Smooth muscle cell of bladder (primary cell): ENCODE measurements at places on chromosomes 5 and 9. TPM values are rescaled to one million over a fixed set of nuclear protein-coding genes. Genes with fewer than 3 reads are reported as not detected.

BRINP1 gene
- total RNA-seq: under 0.01 and 0.18 TPM in 2 replicates

FRMPD1 gene
- not detected in 2 replicates for total RNA-seq

SH3PXD2B gene
- total RNA-seq: 23.0 and 27.2 TPM in 2 replicates

SNX2 gene
- 63.9 and 74.1 TPM in 2 replicates for total RNA-seq

EIF4E1B gene
- total RNA-seq: not detected in 2 replicates

FAM151B gene
- 7.9 and 8.0 TPM in 2 replicates for total RNA-seq

SPATA31E1 gene
- not detected in 2 replicates for total RNA-seq

ZNF879 gene
- 3.6 and 3.8 TPM in 2 replicates for total RNA-seq

AGXT2 gene
- total RNA-seq: not detected in 2 replicates

IFNB1 gene
- not detected in 2 replicates for total RNA-seq

LHX6 gene
- not detected in 2 replicates for total RNA-seq

OR13C2 gene
- not detected in 2 replicates for total RNA-seq

RNF183 gene
- not detected in 2 replicates for total RNA-seq

DOLPP1 gene
- total RNA-seq: 5.7 and 6.9 TPM in 2 replicates

PTGES gene
- total RNA-seq: 92.9 and 108 TPM in 2 replicates
